ENCODE measurements at places on chromosomes 11 and 22.

GRCh38 chr11:61295596-61295926 lies 445 bp upstream of the VWCE start:
- DNase-seq = no peak

DNA sequence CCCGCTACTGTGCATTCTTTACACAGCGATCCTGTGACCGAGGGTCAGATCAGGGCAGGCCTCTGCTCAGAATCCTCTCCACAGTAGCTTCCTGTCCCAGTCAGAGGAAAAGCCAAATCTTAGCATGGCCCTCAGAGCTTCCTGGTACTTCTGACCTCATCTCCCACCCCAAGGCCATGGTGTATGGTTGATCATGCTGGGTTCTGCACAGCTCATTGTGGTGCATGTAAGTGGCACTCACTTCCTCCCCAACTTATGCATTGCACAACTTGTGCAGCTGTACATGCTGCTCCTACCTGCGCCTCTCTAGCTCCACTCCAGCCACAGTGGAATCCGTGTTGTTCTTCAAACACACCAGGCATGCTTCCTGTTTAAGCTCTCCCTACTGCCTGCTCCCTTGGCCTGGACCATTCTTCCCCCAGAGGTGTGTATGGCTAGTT lies 20.3 kb downstream of the BMAL1 start:
- DNase-seq = no peak

- peak; percentile 82 for DNase-seq
Observed at GRCh38 chr11:118921929-118922744, 3.6 kb downstream of the BCL9L start.

DNA sequence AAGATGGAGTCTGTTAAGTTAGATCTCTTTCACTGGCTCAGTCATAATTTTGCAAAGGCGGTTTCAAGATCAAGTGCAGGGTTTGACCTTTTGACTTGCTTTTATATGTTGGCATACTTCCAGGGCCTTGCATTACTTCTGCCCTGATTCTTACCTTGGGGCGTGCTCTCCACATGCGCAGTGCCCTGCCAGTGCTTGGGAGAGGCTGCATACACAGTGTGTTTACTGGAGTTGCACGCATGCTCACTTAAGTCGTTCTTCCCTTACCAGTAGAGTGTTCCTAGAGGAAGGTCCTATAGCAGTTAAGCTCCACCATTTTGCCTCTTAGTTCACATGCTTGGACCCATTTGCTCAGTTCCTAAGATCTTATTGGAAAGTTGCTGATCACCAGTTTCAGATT lies 21.0 kb upstream of the TMEM123 start:
- DNase-seq = no peak

- no peak for DNase-seq
Observed at GRCh38 chr22:38834991-38835390, 8.8 kb downstream of the NPTXR start.

DNA sequence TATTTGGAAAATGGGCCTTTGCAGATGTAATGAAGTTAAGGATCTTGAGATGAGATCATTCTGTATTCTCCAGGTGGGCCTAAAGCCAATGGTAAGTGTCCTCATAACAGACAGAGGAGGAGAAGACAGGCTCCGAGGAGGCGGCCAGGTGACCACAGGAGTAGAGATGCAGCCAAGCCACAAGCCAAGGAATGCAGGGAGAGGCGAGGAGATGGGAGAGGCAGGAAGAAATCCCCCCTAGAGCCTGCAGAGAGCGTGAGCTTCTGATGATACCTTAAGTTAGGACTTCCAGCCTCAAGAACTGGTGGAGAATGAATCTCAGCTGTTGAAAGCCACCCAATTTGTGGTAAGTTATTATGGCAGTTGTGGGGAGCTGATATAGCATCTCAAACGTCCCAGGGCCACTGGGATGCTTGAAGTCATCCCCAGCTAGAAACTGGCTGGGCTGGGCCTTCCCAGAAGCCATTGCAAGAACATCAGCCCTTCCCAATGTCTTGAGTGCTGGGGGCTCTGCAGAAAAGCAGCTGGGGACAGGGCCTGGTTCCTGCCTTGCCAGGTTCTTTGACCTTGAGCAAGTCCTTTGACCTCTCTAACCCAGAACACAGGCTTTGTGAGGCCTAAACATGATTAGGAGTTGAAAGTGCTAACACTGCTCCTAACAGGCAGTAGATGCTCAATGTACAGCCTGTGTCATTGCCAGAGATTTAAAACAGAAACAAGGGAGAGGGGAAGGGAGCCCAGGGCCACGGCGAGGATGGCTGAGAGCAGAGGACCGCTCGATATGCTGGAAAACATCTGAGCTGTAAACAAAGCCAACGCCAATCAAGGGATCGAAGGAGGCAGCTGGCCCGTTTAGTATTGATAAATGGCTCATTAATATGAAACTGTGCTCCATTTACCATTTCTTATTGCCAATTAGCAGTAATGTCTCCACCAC lies 632.3 kb downstream of the TBC1D22A start:
- no peak for DNase-seq

- DNase-seq = no peak
Observed at GRCh38 chr11:72680624-72681158, 6.5 kb upstream of the PDE2A start.

GRCh38 chr11:57566005-57566904 lies 1.2 kb downstream of the UBE2L6 start:
- no peak for DNase-seq

GRCh38 chr22:23115825-23116494 lies 25.8 kb downstream of the RSPH14 start:
- DNase-seq = no peak

DNA sequence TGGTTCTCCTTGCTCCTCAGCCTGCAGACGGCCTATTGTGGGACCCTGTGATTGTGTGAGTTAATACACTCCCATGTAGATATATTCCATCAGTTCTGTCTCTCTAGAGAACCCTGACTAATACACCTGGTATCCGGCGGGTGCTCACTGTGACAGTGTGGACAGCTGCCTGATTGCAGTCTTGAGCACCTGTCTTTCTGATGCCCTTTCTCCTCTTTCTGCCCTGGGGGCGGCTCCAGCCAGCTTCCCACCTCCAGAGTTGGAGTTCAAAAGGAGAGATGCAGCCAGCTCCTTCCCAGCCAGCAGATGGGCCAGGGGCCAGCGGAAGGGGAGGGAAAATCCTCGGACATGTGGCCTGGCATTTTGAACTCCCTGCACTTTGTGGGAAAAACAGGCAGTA lies 15.0 kb downstream of the SMIM38 start:
- no peak for DNase-seq

- DNase-seq = no peak
Observed at GRCh38 chr11:32297611-32298011, 137.7 kb downstream of the WT1 start.

DNA sequence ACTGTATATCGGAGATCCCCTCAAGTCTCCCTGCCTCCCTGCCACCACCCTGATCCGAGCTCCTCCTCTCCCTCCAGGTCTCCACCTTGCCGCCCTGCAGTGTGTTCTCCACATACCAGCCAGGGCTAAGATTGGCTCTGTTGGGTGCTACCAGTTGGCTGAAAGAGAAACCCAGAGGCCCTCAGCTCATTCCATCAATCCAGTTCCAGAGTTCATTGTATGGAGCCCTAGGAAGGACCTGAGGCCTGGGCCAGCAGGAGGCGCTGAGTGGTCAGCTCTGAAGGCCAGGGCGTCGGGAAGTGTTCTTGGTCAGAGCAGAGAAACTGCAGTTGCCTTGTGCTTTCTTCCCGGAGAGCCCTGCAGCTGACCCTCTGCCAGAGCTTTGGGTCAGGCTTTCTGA lies 2.2 kb upstream of the TOP3B start:
- DNase-seq = no peak

- no peak for DNase-seq
Observed at GRCh38 chr11:10125522-10126133, 168.4 kb downstream of the SBF2 start.

DNA sequence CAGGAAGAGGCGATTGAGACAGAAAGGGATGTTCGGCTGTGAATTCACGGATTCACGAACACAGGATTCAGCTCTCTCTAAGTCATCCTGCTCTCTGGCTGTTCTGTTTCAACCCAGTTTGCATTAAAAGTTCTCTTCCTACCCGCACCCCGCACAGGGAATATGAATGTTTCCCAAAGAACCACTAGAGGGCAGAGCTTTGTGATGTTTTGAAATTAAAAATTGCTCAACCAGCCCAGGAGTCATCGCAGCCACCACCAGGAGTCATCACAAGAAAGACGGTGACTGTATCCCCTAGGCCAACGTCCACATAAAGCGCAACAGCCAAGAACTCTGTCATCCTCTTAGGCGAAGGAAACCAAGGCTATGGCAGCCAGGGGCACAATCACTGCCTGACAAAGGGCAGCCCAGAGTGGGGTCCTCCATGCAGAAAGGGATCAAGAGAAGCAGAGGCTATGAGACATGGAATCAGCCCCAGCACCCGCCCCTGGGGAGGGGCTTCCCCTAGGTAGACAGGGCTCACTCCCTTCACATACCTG lies 122.4 kb downstream of the WT1 start:
- DNase-seq = peak; percentile 43
